Activated CD8-positive, alpha-beta memory T cell treated with anti-CD3 and anti-CD28 coated beads for 4 hours (primary cell): ENCODE measurements at places on chromosomes 16 and 17.

- DNase-seq, result no peak
Observed at GRCh38 chr17:4998027-4998731, 429 bp downstream of the KIF1C start.

GRCh38 chr17:16027708-16028584 is 28.3 kb downstream of the TTC19 start:
- peak; percentile 33 for DNase-seq

DNA sequence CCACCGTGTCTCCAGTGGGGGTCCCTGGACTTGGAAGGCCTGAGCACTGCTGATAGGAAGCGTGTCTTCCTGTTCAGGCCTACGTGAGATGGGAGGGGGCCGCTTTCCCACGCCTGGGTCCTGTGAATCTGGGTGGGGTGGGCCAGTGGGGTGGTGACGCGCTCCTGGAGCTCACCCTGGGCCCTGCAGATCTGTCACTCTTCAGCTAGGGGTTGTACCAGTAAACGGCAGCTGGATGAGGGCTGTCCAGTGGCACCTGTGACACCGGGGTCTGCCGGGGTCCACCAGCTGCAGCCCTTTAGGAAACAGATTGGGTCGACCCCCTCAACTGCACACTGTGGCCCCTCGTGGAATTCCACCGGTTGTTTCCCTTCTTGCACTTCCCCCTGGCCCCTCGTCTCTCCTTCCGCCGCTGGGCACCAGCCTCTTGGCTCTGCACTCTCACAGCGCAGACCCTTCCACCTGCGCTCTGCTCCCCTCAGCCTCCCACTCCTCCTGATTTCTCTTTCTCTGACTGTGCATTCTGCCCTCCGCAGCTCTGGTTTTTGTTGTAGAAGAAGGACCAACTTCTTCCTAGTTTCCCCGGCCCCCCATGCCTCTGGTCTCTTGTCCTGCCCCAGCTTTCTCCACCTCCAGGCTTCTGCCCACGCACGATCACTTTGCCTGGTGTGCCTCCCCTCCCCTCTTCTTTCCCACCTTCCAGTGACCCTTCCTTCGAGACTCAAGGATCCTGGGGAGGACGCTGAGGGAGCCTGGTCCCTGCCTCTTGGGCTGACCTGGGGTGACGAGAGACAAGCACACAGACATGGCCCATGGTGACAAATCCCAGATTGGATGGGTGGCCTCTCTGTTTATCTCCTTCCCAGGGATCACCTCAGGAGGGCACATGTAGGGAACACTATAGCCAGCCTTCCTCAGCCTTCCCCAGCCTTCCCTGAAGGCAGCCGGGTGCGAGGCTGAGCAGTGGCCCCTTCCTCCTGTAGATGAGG is 4.8 kb downstream of the MRC2 start:
- no peak for DNase-seq

GRCh38 chr17:11278992-11279270 is 37.9 kb downstream of the SHISA6 start:
- DNase-seq, result no peak

GRCh38 chr17:68425979-68426378 is 31.3 kb downstream of the WIPI1 start:
- no peak for DNase-seq

DNA sequence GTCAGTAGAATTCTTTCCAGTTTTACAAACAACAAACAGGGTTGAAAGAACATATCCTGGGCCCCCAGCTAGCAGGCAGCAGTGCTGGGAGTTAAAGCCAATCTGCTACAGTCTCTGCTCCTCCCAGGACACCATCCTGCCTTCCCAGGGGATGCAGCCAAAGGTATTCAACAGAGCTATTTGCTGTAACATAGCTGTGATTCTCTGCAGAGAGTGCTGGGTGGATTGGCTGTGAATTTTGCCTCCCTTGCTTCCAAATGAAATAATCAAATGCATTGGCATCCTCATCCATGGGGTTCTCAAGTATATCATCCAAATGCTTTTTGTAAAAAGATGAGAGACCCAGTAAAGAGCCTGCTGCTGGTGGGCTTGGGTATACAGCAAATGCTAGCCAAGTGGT is 124.3 kb downstream of the NPIPB5 start:
- DNase-seq, result no peak

GRCh38 chr16:55091871-55092230 is 161.2 kb downstream of the IRX5 start:
- DNase-seq, result no peak

GRCh38 chr17:21387616-21388015 is 11.5 kb downstream of the KCNJ12 start:
- DNase-seq, result no peak

- no peak for DNase-seq
Observed at GRCh38 chr16:63967966-63968365, 1153.9 kb downstream of the CDH11 start.

- no peak for DNase-seq
Observed at GRCh38 chr17:75269844-75270217, 1.2 kb downstream of the MIF4GD start.

- DNase-seq, result no peak
Observed at GRCh38 chr17:55451203-55451641, 29.6 kb upstream of the MMD start.
